Left ventricle myocardium superior (tissue), 1 donor: ENCODE measurements at places on chromosomes 7 and 10. TPM values are rescaled to one million over a fixed set of nuclear protein-coding genes. Genes with fewer than 3 reads are reported as not detected.
A peak's percentile ranks its signal among the peaks of the same experiment; 100 is the strongest.

DNA sequence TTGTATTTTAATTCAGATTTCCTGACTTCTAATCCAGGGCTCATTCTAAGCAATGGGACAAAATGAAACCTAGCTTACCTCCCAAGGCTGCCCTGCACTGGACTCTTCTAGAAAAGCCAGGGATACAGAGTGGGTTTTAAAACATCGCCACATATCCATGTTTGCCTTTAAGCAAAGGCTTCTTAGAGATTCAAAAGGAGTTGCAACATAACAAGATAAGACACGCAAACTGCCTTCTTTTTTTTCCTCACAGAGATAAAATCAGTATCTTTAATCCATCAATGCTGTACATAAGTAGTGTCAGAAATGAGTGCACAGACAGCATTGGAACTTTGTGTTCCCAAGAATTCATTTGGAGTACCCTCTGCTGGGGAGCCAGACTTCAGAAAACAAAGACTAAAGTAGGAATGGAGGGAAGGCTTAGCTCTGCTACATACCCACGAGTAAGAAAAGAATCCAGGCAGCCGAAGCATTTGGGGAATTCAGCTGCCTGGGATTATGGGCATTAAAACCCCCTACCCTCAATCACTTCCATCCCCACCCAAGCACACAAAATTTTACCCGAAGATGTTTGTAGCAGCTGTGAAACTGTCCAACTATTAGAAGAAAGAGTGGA is 427.8 kb downstream of the ARL4A start:
- DNase-seq: no peak

DNA sequence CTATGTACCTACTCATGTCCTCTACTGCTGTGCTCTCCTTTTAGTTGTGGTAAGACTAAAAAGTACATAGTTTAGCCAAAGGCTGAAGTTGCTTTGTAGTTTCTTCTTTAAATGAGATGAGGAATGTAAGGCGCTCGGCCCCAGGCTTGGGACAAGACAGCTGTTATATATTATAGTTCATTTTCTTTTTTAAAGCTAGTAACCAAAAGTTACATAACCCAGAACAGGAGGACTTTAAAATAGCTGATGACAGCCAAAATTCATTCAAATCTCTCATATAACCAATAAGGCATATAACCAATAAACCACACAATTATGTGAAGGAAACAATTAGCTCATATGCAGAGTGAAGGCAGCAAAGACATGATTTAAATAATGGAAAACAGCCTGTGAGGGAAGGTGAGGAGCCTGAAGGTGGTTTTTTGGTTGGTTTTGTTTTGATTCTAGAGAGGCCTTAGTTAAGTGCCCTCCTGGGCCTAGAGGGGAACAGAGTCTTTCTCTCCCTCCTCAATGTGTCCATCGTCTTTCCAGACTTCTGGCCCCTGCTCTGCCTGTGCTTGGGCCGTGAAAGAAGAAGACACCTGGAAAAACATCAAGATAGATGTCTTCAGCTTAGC is 35.8 kb downstream of the SLC26A4 start:
- no peak for DNase-seq

GRCh38 chr10:31319602-31320549 is 860 bp downstream of the ZEB1 start:
- DNase-seq: peak; percentile 63

- DNase-seq: no peak
Observed at GRCh38 chr7:95957510-95957909, 185.2 kb downstream of the DYNC1I1 start.

DNA sequence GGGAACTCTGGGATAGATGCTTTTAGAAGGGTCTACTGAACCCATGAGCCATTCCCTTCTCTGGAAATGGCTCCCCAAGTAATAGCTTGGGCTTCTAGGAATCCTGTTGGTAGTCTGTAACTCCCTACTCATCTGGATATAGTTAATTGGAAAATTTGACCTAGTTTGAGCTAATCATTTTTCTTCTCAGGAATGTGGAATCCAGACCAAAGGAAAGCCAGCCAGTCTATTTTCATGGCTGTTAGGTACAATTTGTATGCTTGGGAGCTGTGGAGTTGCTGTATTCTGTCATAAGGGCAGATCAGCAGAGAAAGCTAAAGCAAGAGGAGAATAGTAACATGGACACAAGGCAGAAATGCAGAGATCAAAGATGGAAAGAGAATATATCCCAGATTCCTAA is 71.6 kb upstream of the C1GALT1 start:
- no peak for DNase-seq

GRCh38 chr7:125033506-125033905 is 103.9 kb upstream of the POT1 start:
- no peak for DNase-seq

DNA sequence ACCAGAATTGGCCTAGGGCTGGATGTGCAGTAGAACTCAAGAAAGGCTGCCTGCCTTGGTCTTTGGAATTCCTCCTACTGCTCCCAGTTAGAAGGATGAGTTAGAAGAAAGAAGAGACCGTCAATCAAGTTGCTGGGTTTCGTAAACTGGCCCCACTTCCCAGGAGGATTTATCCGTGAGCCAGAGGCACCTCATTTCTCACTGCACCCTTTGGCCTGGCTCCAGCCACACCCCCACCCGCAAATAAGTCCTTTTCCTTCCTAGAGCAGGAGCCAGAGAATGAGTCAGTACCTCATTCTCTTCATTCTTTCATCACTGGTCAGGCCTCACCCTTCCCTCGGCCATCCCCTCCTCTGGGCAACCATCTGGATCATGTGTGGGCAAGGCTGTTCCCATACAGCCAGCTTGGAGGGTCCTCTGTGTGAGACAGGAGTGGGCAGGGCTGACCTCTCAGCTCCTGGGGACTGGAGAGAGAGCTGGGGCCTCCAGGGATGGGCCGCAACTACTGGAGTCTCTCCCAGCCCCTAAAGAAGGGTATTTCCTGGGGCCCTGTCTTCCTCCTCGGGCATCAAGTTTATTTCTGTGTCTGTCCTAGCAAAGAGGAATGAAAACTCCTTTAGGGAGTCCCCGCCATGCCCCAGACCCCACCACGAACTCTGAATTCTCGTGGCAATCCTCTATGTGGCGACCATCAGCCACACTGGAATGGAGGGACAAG is 87.2 kb upstream of the DUSP5 start:
- DNase-seq: no peak

- DNase-seq: no peak
Observed at GRCh38 chr7:80206763-80207162, 72.1 kb downstream of the GNAI1 start.

DNA sequence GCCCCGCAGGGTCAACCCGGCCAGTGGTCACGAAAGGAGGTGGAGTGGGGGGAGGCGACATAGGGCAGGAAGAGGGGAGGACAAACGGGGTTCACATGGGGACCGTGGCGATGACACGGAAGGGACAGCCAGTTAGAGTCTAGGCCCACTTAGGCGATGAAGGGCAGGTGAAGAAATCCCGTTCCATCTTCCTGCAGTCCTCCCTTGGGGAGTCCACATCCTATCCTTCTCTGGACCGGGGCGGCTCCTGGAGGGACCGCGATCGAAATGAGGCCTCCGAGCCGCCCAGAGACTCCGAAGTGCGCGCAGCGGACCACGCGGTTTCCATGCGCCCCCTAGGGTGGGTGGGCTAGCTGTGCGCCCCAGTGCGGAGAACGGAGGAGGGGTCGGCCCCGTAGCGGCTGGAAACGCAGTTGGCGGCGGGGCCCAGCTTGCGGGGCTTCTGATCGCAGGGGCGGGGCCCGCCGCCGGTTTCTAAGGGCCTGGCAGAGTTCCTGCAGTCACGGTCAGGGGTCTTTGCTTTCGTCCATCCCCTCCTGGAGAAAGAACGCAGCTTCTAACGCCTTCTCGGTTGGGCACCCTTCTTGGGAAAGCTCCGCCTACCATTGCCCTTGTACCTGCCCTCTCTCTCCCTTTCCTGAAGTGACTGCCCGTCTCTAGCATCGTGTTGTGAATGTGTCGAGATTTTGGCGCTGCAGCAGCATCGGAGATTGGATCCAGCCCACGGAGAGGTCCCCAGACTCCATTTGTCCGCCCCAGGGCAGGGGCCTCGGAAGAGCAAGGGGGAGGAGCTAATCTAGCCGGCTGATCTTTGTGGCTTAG is 17.9 kb upstream of the TMEM225B start:
- DNase-seq: peak; percentile 57

DNA sequence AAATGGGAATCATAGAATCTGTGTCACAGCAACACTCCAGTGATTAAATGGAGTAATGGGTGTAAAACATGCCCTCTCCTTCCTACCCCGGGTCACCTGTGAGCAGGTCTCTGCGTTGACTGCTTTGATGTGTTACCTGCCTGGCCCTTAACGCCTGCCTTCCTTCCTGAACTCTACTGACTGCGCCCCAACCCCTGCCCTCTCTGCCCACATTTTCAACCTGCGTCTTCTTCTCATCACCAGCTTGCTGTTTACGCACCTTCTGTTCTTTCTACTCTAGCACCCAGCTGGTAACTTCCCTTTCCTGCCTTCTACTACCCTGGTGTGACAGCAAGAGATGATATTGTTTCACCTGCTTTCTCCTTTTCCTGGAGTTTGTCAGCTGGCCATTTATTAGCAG is 303.0 kb upstream of the LRGUK start:
- no peak for DNase-seq

GRCh38 chr7:123133924-123134323 is 65.8 kb downstream of the SLC13A1 start:
- no peak for DNase-seq

DNA sequence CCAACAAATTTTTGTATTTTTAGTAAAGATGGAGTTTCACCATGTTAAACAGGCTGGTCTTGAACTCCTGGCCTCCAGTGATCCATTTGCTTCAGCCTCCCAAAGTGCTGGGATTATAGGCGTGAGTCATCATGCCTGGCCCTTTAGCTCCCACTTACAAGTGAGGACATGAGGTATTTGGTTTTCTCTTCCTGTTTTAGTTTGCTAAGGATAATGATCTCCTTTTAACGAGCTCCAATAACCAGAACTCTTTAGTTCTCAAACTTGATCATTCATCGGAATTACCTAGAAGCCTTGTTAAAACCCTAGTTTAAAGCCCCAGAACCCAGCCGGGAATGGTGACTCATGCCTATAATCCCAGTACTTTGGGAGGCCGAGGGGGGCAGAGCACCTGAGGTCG is 481.4 kb downstream of the TYW1 start:
- no peak for DNase-seq

DNA sequence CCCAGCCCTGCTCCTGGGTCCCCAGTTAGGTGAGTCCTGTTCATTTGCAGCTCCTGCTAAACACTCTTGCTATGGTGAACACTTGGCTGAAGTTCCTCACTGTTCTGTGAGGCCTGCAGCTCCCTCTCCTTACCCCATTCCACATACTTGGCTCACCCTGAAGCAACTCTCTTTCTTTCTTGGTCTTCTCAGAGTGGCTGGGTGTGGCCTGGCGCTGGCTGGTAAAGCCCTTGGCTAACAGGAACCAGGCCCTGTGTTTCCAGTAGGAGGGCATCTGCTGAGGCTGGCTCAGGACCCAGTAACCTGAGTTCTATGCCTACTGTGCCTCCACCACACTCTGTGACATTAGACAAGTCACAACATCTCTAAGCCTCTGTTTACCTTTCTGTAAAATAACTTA is 53.1 kb upstream of the COL13A1 start:
- no peak for DNase-seq

GRCh38 chr10:35903021-35903420 is 260.9 kb upstream of the FZD8 start:
- no peak for DNase-seq

GRCh38 chr10:35412900-35413491 is 76.7 kb downstream of the CCNY start:
- DNase-seq: no peak

DNA sequence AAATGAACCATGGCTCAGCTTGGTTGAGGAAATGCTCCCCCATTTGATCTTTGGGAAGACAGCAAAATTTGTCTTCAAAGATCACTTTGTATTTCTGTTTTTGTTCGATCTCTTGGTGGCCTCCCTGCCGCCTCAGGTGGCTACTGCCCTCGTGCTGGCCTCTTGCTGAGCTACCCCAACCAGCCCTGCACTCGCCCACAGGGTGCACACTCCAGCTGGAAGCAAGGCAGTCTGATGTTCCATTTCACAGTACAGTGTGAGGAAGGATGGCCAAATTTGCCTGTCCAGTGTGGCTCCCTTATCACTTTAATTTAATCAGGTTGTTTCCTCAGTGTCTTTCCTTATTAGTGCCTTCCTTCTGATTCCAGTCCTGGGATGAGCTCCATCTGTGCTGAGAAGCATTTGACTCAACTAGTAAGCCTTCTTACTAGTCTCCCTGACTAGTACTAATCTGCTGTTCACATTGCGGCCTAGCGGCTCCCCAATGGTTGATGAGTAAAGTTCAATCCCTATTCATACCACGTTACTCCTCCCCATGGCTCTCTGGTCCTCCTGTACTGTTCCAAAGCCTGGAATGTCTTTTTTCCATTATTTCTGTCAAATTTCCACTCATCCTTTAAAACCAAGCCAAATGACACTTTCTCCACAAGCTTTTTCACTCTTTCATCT is 8.2 kb downstream of the MYOF start:
- no peak for DNase-seq

DNA sequence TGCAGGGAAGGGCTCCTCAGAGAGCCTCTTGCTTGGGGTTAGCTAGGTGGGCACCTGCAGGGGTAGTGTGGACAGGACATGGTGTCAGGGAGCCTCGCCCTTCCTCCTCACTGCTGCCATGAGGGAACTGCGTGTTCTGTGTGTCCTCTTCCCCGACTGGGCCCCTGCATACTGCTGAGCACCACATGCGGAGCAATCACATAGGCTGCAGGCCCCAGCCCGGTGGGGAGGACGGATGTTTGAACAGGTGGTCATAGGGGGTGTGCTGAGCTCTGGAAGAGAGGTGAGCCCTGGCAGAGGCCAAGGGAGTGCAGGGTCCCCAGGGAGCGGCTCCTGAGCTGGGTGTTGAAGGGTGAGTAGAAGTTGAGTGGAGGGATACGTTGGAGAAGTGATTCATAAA is 48.3 kb upstream of the ZMIZ2 start:
- DNase-seq: no peak

- DNase-seq: no peak
Observed at GRCh38 chr7:77184990-77185389, 14.6 kb downstream of the FGL2 start.

GRCh38 chr7:6323967-6324701 is 51.7 kb upstream of the CYTH3 start:
- DNase-seq: no peak

- no peak for DNase-seq
Observed at GRCh38 chr10:5442065-5442989, 30.0 kb downstream of the NET1 start.

Gene UNCX
- total RNA-seq: not detected

Gene ZNF365
- not detected for total RNA-seq

Gene IGF2BP3
- not detected for total RNA-seq

Gene ZNF488
- not detected for total RNA-seq

Gene NUPR2
- not detected for total RNA-seq

Gene WNT8B
- not detected for total RNA-seq

Gene PALD1
- 5.2 TPM for total RNA-seq

Gene RASSF4
- 93.5 TPM for total RNA-seq

Gene RAB19
- not detected for total RNA-seq

Gene CRYGN
- not detected for total RNA-seq

Gene UFSP1
- total RNA-seq: 1.9 TPM
